ENCODE measurements at places on chromosomes 2 and 18.

GRCh38 chr2:218271487-218271797 lies 1.1 kb downstream of the PNKD start:
- no peak for DNase-seq

DNA sequence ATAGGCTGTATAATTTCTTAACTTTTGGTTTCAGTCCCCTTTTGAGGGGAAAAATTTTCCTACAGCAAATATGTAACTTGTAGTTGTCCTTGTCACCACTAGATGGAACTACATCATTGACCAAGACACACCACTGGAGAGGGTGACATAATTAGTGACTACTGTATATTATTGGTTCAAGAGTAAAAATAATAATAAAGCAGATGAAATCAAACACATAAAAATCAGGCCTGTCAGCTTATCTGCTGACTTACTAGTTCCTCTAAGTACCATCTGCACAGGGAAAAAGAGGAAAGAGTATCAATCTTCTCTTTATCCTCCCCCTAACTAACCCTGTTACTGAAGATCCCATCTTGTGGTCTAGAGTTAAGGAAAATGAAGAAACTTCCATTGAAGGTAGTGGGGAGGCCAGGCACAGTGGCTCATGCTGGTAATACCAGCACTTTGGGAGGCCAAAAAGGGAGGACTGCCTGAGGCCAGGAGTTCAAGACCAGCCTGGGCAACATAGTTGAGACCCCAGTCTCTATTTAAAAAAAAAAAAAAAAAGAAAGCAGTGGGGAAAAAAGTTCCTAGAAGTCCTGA lies 29.6 kb upstream of the ENOSF1 start:
- no peak for DNase-seq

- DNase-seq, result no peak
These were observed 9.0 kb upstream of the SLC20A1 start for GRCh38 chr2:112636605-112637288.

DNA sequence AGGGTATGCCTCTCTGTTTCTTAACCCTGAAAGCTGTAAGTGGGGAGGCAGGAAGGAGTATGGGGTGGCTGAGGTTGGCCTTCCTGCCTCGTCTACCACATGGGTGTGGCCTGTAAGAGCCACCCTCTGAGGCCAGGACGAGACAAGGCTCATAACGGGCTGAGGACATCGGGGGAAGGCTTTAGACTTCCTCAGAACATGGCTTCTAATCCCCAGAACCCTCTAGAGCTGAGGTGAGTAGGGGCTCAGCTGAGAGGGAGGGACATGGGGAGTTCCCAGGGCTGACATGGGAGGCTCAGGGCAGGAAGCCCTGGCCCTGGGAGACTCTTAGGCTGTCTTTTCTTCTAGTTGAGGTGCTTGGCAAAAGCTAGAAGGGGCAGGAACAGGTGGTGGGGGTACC lies 36.7 kb downstream of the EMX1 start:
- DNase-seq, result no peak

- DNase-seq, result no peak
These were observed 102.2 kb upstream of the CYP1B1 start for GRCh38 chr2:38178119-38178518.

- DNase-seq, result peak; percentile 77
These were observed 38.6 kb downstream of the ALPK2 start for GRCh38 chr18:58590254-58590653.

GRCh38 chr2:186848873-186849578 lies at the start of gene ZSWIM2:
Gene ZSWIM2, minus strand, starts transcription at chr2:186849170. Its CDS starts 40 bp downstream, at chr2:186849130.
- DNase-seq, result peak; percentile 88

GRCh38 chr18:56158676-56159075 lies 479.7 kb downstream of the TXNL1 start:
- DNase-seq, result no peak

DNA sequence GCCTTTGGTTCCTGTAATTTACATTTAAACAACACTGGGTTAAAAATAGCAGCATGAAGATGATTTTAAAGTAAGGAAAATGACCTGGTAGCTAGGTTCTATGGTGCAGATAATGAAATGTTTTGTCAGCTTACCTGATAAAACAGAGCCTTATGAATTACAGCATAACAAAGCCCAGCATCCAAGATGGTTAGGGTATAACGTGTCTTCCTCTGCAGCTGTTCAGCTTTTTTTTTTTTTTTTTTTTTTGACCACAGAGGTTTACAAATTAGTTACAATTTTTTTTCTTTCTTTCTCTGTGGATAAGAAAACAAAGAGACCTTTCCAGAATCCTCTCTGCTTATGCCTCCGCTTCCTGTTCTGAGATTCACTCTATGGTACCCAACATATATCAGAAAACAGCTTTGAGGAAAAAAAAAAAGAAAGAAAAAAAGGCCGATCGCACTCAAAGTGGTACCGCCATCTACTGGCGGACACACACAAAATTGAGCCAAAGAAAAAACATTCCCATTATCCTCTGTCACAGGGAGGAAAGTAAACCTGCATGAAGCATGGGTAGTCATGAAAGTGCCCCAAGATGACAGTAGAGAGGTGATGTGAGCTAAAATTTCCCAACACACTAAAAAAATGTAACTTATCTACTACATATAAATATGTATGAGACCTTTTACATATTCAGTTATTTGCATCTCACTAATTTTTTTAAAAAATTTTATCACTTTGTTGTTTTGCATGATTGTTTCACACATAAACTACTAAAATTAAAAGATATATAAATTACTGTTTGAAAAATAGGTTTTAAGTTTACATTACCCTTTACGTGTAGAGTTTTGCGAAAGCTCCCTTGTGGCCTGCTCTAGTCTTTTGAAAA lies at the start of gene SCN3A:
Gene SCN3A (minus strand): TSS at position 362 of the 871 bp plus-strand sequence. CDS start 27,656 bp downstream, outside the sequence.
- DNase-seq, result peak; percentile 57

DNA sequence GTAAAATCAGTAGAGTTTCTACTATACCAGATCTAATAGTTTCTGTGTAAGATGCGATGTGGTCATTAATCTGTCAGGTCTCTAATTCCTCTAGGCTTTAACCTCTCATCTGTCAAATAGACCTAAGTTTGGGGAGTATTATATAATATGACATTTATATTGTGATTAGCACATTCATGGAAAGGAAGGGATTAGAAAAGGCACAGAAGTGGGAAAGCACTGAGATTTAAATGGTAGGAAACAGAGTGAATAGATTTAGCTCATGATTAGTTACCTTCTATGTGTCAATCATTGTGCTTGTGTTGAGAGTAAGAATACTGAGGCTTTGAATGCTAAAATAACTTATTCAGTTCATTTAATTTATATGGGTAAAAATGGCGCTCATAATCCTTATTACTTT lies 118.0 kb downstream of the LRP1B start:
- no peak for DNase-seq

GRCh38 chr2:20766798-20767644 lies 55.9 kb downstream of the LDAH start:
- no peak for DNase-seq

GRCh38 chr2:30306522-30306921 lies 75.2 kb downstream of the LBH start:
- no peak for DNase-seq

GRCh38 chr2:46873604-46874068 lies 42.0 kb downstream of the MCFD2 start:
- DNase-seq, result peak; percentile 97

DNA sequence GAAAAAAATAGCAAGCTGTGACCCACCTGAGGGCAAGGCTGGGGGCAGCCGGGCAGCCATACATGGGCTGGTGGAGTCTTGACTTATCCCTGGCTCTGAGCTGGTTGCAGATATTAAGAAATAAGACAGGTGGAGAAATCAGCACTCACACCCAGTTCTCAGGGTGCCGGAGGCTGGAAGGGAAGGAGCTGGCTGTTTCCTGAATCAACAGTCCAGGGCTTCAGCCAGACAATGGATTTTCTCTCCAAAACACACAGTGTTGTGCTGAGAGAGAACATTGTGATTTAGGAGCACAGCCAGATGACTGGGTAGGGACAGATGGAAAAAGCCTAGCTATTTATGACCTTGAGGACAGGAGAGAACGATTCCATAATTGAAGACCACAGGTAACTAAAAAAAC lies 208.8 kb downstream of the LDLRAD4 start:
- no peak for DNase-seq

DNA sequence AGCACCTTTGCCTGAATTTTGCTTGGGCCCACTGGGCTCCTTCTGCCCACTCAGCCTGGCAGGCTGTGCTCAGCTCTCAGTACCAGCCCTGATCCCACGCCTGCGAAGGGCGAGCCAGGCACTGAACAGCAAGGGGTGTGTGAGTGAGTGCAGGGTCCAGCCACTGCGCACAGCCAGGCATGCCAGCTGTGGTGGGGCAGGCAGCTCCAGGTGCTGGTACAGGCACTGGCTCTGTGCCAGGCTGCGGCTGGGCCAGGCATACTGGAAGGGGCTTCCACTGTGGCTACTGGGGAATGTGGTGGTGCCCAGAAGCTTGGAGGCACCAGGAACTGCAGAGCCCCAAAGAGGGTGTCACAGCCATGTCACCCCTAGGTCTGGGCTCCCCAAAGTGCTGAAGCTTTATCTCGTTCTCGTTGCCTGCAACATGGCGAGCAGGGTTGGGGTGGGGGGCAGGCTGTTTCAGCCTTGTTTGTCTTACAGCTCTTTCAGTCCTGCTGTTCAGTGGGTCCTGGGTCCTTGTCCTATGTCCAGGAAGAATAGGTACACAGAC lies 8.8 kb downstream of the DYSF start:
- peak; percentile 41 for DNase-seq

DNA sequence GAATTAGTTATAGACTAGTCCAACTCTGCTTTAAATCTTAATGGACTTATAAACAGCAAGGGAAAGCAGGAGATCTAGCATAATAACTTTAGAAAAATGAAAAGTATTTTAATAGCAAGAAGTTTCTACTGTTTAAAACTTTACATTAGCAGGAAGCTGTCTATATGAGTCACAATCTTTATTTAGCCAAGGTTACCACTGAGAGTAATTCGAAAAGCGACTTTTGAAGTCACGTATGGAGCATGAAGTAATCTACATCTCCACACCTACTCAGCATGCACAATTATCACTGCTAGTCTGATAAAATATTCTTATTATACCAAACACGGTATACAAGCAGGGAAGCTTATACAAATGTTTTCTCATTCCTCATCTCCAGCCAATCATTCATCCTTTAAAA lies 515.4 kb upstream of the SOX11 start:
- no peak for DNase-seq

- no peak for DNase-seq
These were observed 127.1 kb downstream of the CAPN13 start for GRCh38 chr2:30680121-30680520.

GRCh38 chr2:201777869-201778268 lies 2.9 kb downstream of the ALS2 start:
- DNase-seq, result no peak

- DNase-seq, result no peak
These were observed 80.6 kb downstream of the EML6 start for GRCh38 chr2:54803783-54804751.

DNA sequence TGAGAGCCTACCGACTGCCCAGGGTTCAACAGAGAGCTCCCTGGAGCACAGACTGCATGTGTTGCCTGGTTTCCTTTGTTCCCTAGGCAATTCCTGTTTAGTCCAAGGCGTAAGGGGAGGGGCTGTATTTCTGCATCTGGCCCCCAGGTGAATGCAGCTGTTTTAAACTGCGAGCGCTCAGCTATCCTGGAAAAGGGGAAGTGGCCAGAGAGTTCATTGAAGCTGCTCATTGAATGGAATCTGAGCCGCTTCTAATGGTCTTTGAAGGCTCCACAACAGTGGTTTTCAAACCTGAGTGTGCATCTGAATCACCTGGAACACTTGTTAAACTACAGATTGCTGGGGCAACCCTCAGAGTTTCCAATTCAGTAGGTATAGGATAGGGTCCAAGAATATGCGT lies 18.1 kb downstream of the MAPK4 start:
- DNase-seq, result no peak

DNA sequence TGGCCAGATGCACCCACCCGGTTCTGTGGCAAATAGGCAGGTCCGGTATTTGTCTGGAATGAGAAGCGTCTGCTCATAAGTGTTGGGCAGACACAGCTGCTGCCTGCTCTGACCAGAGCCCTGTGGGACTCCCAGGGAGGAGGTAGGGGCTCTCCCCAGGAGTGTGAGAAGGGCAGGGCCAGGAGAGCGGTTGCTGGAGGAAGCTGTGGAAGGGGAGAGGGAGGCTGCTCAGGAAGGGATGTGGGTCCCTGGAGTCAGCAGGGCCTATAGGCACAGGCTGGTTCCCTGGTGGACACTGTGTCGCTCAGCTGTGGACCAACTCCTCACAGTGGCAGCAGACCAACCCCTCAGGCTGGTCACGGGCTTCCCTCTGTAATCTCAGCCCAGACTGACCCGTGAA lies 109.2 kb downstream of the DYSF start:
- peak; percentile 90 for DNase-seq

- peak; percentile 58 for DNase-seq
These were observed at the start of gene CIB4 for GRCh38 chr2:26640781-26641564. Gene CIB4, minus strand, starts transcription at chr2:26641366. Its CDS starts 52 bp downstream, at chr2:26641314.

GRCh38 chr2:95079199-95079683 lies 42.4 kb downstream of the MRPS5 start:
- no peak for DNase-seq

DNA sequence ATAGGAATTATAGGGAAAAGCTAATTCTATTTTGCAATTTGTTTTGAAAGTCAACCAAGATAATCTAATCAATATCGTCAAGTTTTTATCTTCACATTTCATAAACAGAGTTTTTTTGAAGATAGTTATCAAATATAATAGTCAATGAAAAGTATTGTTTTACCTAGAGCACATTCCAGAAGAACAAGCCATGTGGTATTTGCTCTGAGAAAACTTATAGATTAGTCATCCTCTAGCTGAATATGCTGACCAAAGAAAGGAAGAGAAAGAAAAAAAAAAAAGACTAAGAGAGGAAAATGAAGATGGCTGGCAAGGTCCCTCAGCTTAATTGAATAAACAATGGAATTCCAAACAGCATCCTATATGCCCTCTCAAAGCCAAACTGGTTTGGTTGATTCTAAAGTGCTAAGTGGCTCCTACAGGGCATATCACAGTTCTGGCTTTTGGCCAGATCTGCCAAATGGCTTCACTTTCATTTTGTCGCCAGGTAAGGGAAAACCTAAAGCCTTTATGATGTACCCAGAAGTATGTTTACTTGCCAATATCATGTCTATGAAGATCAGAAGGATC lies 132.6 kb downstream of the VWC2L start:
- DNase-seq, result no peak

- peak; percentile 54 for DNase-seq
These were observed 18.7 kb downstream of the SATB2 start for GRCh38 chr2:199439066-199439465.

- DNase-seq, result no peak
These were observed 198.4 kb downstream of the BABAM2 start for GRCh38 chr2:28088970-28089369.

DNA sequence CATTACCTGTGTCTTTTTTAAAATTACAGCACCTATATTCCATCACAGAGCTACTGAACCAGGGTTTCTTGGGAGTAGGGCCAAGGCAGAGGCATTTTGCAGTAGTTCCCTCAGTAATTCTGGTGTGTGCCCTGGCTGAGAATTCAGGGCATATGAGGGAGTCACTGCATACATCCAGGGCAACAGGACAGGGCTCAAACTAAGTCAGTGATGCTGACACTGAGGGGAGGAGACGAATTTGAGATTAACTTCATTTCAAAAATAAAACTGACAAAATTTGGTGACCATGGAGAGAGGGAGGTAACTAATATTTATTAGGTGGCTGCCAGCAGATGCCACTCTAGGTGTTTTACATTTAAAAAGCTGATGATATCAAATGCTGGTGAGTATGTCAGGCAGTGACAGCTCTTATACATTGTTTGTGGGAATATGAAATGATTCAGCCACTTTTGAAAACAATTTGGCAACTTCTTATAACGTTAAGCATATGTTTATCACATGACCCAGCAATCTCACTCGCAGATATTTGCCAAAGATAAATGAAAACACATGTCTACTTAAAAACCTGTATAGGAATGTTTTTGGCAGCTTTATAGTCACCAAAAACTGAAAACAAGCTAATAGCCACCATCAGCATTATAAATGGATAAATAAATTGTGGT lies 20.3 kb downstream of the STRADB start:
- DNase-seq, result no peak

- no peak for DNase-seq
These were observed 1817.4 kb downstream of the SUCLG1 start for GRCh38 chr2:82641598-82642180.
